ENCODE measurements at places on chromosomes 2 and 18. TPM values are rescaled to one million over a fixed set of nuclear protein-coding genes. Genes with fewer than 3 reads are reported as not detected.

DNA sequence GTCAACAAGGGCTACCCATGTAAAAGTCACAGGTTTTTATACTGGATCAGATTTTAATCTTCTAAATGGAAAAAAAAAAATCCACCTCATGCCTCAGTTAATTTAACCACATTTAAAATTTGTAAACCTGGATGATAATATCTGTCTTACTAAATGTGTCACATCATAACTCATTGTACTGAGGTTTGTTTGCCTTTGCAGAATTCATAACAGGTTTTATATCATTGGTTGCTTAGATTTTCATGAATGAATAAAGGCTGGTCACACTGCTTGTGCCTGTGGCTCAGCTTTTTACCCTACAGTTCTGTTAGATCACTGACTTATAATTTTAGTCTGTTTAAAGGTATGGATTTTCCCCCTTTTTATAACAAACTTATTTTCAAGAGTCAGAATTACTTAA lies 48.9 kb downstream of the PSMD14 start:
- ATAC-seq, result no peak

DNA sequence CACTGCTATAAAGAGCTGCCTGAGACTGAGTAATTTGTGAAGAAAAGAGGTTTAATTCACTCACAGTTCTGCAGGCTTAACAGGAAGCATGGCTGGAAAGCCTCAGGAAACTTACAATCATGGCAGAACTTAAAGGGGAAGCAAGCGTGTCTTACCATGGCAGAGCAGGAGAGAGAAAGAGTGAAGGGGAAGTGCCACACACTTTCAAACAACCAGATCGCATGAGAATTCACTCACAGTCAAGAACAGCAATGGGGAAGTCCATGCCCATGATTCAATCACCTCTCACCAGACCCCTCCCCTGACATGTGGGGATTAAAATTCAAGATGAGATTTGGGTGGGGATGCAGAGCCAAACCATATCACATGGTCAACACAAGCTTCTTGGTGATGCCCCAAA lies 34.7 kb upstream of the CDK5R2 start:
- no peak for ATAC-seq

Gene PSMA8
- not detected for total RNA-seq

Gene MAP2
- total RNA-seq, result 124 TPM

Gene CTAGE1
- not detected for total RNA-seq

DNA sequence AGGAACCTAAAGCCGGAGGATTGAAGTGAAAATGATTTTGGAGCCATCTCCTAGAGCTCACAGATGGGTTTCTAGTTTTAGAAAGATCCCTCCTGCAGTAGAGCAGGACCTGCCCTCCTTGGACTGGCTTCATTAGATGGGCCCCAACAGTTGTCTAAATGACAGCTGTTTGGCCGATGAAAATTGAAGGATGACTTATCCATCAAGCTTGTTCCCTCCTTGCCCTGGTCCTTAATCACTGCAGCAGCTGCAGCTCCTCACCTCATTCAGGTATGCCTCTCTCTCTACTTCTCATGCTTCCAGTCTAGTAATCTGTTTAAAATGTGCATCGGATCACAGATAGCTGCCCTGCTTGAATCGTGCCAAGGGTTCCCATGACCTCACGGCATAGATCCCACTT lies 677.6 kb downstream of the BCL11A start:
- ATAC-seq, result no peak
